HFFc6 (cell line): ENCODE measurements at places on chromosomes 11 and 22.

GRCh38 chr11:59152312-59152951, 9.8 kb downstream of the FAM111A start:
- no peak for DNase-seq

DNA sequence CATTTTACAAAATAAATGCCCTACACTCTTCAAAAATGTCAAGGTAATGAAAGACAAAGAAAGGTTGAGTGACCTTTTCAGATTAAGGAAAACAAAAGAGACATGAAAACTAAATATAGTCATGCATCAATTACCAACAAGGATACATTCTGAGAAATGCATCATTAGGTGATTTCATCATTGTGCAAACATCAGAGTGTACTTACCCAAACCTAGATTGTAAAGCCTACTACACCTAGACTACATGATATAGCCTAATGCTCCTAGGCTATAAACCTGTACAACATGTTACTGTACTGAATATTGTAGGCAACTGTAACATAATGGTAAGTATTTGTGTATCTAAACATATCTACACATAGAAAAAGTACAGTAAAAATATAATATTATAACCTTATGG, 26.7 kb downstream of the INTS4 start:
- DNase-seq: no peak

DNA sequence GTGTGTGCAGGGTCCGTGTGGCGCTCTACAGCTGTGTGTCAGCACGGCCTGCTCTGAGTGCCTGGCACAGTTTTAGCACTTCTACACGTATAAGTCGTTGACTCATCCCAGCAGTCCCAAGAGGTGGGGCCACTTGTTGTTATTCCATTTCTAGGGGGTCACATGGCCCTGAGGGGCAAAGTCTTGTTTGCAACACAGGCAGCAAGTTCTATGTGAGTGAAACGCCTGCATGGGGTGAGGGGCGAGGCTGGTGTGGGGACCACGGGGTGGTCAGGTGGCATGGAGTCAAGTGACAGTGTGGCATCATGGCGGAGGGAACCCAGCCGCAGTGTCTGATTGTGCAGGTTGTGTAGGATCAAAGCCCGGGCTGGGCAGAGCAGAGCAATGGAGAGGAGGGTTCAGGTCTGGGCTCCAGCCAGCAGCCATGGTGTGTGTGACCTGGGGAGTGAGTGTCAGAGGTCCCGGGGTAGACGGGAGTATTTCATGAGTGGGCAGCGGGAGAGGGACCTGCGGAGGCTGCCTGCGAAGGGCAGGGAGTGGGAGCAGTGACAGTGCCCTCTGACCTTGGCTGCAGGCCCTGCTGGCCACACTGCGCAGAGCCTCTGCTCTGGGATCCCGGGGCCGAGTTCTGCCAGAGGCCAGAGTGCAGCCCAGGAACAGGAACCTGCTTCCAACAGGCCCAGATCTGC, 27.9 kb downstream of the SHANK3 start:
- no peak for DNase-seq

- peak; percentile 39 for DNase-seq
Measured at GRCh38 chr22:44625981-44626687, 75.9 kb upstream of the PRR5 start.

- no peak for DNase-seq
Measured at GRCh38 chr11:94545264-94546161, 1.8 kb downstream of the FUT4 start.

GRCh38 chr11:86999388-86999787, 38.3 kb upstream of the TMEM135 start:
- DNase-seq: no peak

- DNase-seq: no peak
Measured at GRCh38 chr11:78300108-78300839, 111.6 kb downstream of the USP35 start.

- no peak for DNase-seq
Measured at GRCh38 chr11:47786373-47786772, 19.2 kb upstream of the FNBP4 start.

GRCh38 chr11:39239553-39239952, 2219.9 kb downstream of the LRRC4C start:
- no peak for DNase-seq

- no peak for DNase-seq
Measured at GRCh38 chr11:1221848-1222311, 986 bp upstream of the MUC5B start.

GRCh38 chr11:64086258-64087123, 50.8 kb downstream of the FLRT1 start:
- DNase-seq: no peak

GRCh38 chr22:35197071-35197470, 60.2 kb upstream of the HMGXB4 start:
- no peak for DNase-seq

GRCh38 chr11:122814401-122814800, 23.9 kb upstream of the CRTAM start:
- DNase-seq: no peak

- no peak for DNase-seq
Measured at GRCh38 chr11:22479208-22479607, 141.0 kb downstream of the SLC17A6 start.

DNA sequence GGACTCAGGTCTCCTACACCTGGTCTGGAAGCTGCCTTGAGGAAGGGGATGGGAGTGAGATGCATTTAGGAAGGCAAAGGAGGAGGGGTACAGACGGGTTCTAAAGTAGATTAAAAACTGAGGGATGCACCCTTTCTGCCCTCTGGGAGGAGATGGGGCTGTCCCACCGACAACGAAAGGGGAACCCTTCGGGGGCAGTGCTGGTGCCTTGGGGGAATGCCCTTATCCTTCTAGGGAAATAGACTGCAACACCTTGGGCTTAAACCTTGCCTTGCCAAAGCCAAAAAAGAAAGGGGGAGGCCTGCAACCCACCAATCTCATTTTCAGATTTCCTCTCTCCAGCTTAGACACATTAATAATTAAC, 89.8 kb downstream of the PLEKHA7 start:
- no peak for DNase-seq

GRCh38 chr11:84243629-84244263, 957.6 kb upstream of the CCDC90B start:
- no peak for DNase-seq

GRCh38 chr22:47657224-47657623, 894.8 kb downstream of the TBC1D22A start:
- no peak for DNase-seq

GRCh38 chr11:112599856-112600533, 339.3 kb upstream of the PLET1 start:
- no peak for DNase-seq

- no peak for DNase-seq
Measured at GRCh38 chr11:45413156-45413858, 127.2 kb upstream of the SYT13 start.

DNA sequence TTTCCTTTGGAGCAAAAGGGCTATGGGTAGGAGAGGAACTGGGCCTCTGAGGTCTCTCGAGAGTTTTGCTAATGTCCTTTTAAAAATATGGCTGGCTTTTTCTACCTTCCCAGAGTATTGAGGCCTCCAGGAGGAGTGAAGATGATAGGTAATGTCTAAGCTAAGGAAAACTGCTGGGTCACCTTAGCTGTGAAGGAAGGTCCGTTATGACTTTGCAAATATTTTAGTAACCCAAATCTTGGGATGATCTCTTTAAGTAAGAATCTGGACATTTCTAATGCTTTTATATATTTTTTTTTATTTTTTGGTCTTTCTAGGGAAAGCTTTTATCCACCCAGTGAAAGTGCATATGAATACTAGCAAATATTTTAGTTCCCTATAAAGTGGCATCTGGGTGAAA, 60.9 kb upstream of the SYN3 start:
- DNase-seq: no peak

DNA sequence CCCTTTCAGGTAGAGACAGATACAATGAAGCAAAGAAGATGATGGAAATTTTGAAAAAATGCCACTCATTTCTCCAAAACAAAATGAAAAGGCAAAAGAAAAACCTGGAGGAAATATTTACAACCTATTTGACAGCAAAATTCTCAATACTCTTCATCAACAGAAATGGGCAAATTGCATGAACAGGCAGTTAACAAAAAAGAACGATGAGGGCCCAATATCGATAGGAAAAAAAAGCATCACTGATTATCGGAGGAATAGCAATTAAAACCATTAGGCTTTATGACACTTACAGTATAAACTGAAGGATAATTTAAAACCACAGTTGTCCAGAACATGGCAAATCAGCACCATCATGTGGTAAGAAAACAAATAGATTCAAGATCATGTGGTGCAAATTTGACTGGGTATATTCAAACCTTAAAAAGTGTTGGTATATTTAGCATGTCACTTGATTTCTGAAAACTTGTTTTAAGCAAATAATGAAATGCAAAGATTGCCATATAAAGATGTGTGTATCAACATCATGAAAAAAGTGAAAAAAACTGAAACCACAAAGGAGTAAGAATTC, 222.9 kb downstream of the BRD1 start:
- no peak for DNase-seq

GRCh38 chr11:23924226-23924625, 572.6 kb upstream of the LUZP2 start:
- DNase-seq: no peak

- DNase-seq: no peak
Measured at GRCh38 chr22:39317084-39317774, 2.2 kb downstream of the RPL3 start.

DNA sequence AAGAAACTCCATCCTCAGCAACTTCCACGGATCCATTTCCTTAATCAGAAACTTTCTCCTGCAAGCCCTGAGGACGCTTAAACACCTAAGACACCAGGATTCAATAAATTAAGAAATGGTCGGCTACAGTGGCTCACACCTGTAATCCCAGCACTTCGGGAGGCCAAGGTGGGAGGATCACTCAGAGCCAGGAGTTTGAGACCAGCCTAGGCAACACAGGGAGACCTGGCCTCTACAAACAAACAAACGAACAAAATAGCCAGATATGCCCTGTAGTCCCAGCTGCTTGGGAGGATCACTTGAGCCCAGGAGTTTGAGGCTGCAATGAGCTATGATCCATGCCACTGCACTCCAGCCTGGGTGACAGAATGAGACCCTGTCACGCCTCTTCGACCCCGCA, 46.7 kb downstream of the RPUSD4 start:
- DNase-seq: no peak

DNA sequence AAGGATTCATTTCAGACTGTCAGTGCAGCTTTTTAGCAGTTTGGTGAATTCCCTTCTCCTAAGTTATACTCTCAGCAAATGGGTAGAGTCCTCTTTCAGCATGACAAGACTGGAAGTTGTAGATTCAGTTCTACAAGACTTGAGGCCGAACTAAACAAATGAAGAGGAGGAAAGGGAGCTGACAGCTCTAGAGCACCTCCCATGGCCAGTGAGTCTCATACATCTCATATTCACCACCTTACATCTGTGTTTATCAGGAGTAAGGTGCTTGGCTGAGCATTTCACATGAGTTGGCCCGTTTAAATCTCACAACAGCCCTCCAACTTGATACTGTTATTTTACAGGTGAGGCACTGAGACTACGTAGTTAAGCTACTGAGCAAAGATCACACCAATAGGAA, 30.4 kb downstream of the SEZ6L start:
- no peak for DNase-seq

DNA sequence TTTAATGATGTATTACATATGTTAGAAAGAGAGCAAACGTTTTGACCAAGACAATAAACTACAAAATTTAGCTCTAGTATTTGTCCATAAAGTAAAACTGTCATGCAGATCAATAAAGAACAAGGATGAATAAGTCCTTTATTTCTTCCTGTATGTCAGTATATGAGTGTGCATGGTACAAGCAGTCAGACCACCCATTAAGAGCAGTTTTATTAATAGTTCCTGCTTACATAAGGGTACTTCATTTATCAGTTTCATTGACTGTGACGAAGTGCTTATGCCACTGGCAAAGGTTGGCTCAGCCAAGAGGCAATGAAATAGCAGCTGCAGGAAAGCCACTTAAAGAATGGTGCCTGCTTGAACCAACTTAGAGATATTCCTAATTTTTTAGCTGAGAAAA, 913.0 kb upstream of the CNTN5 start:
- no peak for DNase-seq

GRCh38 chr11:8988329-8989234, 15.2 kb downstream of the NRIP3 start:
- peak; percentile 72 for DNase-seq

DNA sequence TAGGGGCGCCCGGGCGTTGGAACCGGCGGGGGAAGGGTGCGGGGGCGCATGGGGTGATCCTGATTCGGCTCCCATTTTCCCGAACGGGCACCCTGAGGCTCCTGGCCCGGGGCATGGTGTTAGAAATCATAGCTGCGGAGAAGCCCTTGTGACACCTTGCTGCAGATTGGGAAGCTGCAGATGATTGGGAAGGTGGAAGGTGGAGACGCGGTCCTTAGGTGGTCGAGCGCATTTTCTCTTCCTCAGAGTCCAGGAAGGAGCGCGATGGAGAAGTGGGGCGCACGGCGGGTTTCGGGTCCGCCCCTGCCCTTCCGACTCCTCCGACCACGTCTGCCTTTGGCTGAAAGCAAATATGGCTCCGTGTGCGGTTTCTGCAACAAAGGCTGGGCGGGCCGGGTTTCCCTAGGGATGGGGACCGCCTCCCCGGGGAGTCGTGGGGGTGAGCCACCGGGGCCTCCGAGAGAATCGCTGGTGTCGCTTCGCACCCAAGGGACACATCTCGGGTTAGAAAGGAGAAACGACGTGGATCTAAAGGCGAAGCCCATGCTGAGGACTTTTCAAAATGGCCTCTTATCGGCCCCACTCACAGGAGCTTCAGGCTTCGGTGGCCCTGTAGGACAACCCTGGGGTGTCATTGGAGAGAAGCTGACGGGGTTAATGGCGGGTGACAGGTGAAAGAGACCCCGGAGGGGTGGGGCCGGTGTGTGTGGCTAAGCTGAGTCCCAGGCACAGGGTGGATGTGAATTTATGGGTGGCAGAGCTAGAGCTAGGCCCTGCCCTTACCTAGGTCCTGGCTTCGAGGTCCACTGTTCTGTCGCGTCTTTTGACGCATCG, 707 bp upstream of the FTH1 start:
- no peak for DNase-seq

DNA sequence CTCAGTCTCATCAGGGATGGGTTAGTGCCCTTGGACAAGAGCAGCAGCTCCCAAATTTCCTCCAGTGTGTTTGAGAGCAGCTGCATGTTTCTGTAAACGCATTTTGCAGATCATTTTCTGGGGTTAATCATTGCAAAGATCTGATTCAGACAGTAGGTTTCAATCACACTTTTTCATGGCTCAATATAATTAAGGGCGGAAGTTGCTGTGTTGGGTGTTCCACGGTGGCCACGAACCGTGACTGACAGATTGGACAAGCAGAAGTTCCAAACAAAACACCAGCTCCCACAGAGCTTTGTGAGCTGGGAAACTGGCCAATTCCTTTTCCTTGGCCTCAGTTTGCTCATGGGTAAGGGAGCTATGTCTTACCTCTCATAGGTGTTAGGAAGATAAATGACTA, 8.4 kb upstream of the RASSF10 start:
- no peak for DNase-seq

- no peak for DNase-seq
Measured at GRCh38 chr11:60680455-60681119, 18.8 kb upstream of the MS4A8 start.

- peak; percentile 58 for DNase-seq
Measured at GRCh38 chr11:94504689-94505293, 7.5 kb upstream of the C11orf97 start.
